ENCODE measurements at places on chromosomes 1 and 21.

GRCh38 chr1:41919131-41919530 lies 409 bp upstream of the HIVEP3 start:
- no peak for DNase-seq

- DNase-seq: no peak
Observed at GRCh38 chr1:73839922-73840321, 358.1 kb downstream of the LRRIQ3 start.

DNA sequence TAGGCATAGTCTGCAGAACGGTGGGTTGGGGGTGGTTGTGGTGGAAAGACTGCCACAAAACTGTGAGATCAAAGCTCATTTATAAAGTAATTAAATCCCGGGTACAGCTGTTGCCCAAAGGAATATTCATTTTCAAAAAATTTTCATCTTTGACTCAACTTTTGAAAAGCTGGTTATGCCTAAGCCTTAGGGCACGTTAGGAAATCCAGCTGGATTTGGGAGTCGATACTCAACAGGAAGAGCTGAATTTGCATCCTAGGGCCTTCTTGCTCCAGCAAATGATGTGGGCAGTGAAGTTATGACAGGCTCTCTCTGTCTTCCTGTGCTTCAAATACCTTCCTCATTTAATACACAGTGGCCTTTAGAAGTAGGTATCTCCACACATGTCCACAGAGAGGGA lies 31.7 kb downstream of the ZP4 start:
- no peak for DNase-seq

- DNase-seq: no peak
Observed at GRCh38 chr1:109985247-109986053, 885 bp downstream of the AHCYL1 start.

- no peak for DNase-seq
Observed at GRCh38 chr1:108813326-108813725, 43.6 kb downstream of the AKNAD1 start.
